Stimulated activated memory B cell treated with anti-CD40 and anti-IgM and Interleukin-4, amounts not matched to agents 10 μg/mL and 1 μg/mL and 100 μg/mL, for 72 hours (primary cell): ENCODE measurements at places on chromosomes 1 and 21.
A peak's percentile ranks its signal among the peaks of the same experiment; 100 is the strongest.

DNA sequence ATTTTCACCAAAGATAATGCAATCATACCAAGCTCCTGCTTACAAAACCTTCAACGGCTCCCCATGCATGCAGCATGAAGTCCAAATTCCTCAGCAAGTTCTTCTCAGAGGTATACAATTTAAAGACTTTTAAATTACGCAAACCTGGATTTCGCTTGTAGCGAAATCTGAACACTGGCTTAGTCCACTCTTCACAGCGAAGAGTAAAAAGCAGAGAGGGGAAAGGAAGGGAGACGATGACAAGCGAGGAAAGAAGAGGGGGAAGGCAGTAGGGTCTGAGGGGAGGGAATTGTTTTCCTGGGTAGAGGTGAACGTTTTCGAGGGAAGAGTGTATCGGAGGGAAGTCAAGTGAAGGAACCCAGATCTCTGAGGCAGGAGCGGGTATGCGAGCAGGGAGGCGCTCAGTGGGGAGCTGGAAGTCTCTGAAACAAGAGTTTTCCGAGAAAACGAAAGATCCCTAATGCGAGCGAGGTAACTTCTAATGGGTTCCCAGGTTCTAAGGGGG is 790 bp downstream of the TESK2 start:
- ATAC-seq = no peak

- ATAC-seq = no peak
Measured at GRCh38 chr1:1550591-1551432, 10.4 kb upstream of the TMEM240 start.

GRCh38 chr21:31952828-31953227 is 80.0 kb downstream of the HUNK start:
- no peak for ATAC-seq

- no peak for ATAC-seq
Measured at GRCh38 chr1:208258277-208258676, 14.1 kb upstream of the PLXNA2 start.

DNA sequence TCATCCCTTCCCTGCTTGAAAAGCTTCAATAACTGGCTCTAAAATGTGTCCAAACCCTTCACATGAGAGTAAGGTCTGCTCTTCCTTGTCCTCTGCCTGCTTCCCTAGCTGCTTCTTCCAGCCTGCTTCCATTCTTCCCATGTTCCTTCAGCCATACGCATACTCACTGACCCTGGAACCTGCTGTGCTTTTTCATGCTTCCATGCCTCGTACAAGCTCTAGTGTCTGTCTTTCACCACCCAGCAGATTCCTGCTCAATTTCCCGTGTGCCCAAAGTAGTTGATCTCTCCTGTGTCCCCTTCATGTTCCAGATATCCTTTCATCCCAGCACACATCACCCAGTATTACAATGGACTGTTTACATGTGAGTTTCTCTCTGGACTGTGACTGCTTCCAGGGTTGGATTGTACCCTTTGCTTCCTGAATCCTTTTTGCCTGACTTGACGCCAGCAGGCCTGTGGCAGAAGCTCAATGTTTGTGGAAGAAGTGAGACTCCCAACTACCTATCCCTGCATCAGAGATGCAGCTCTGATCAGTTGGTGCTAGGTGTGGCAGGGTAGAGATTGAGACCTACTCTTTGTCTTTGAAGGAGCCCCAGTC is 35.9 kb upstream of the RNF19B start:
- no peak for ATAC-seq

DNA sequence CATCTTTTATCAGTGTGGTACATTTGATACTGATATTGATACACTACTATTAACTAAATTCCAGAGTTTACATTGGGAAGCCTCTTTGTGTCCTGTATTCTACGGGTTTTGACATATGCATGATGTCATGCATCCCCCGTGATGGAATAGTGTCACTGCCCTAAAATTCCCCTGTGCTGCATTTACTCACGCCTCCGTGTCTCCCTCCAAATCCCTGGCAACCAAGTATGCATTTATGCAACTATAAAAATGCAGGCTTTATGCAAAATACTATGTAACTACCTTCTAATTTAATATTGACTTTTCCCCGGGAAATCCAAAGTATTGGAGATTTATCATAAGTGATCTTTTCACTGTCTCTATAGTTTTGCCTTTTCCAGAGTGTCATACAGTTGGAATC is 453.7 kb upstream of the RUNX1 start:
- no peak for ATAC-seq

- ATAC-seq = peak; percentile 70
Measured at GRCh38 chr1:183604038-183604808, 14.0 kb upstream of the NCF2 start.

DNA sequence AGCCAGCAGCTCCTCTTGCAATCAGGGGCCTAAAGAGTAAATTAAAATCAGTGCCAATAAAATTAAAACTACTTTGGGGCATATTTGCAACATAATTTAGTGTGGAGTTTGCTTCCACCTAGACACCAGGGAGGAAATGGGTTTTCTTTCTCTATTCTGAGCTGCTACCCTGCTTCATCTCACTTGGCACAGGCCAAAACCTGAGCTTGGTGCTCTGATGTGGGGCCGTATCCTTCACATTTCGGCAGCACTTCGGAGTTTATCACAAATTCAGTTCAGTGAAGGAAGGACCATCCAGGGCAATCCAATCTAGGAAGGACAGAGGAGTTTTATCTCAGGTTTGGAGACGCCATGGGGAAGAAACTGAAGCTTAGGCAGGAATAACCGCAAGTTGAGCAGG is 123.6 kb upstream of the SPATA6 start:
- no peak for ATAC-seq

- ATAC-seq = peak; percentile 89
Measured at GRCh38 chr1:36400825-36401601, 3.3 kb upstream of the LSM10 start.

GRCh38 chr1:155531624-155532023 is 31.0 kb downstream of the ASH1L start:
- no peak for ATAC-seq

- ATAC-seq = peak; percentile 41
Measured at GRCh38 chr1:196933531-196934189, 9.9 kb upstream of the CFHR2 start.

- ATAC-seq = no peak
Measured at GRCh38 chr1:173113015-173113741, 62.4 kb upstream of the TNFSF18 start.

GRCh38 chr1:160781914-160782689 is 13.9 kb upstream of the LY9 start:
- ATAC-seq = peak; percentile 96

DNA sequence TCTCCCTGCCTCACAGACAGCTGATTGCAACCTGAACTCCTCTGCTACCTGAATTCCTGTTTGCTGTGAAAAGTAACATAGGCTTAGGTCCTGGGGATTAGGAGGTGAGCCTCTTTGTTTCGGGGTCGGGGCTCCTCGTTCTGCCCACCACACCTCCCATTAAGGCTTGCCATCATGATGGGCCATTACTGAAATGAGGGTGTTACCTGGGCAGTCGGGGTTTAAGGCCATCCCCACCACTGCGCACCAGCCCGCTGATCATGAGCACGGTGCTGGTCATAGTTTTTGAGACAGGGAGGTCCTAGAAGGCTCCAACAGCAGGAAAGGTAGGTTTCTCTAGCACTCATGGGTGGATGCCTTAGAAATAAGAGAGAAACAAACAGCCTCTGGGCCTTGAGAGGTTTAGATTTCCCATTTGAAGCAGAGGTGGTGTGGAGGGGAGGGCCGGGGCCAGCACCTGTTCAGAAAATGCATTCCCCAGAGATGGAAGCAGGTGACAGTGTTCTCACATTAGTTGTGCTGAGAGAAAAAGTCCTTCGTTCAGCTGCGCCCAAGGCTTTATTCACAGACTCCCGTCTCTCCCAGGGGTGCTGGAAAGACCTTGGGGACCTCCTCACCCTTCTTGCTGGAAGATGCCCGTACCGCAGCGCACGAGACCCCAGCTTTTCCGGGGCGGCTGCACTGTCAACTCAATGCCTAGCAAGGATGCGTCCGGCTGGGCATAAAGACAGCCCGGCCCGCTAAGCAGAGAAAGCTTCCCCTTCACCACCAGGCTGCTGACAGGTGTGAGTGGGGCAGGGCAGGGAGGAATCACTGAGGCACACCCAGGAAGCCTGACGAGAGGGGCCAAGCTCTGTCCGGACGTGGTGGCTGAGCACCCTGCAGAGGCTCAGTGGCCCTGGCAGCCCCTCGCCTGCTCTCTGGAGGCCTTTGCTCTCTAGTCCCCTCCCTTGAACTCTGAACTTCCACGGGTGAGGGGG is 125.5 kb downstream of the PGBD5 start:
- peak; percentile 83 for ATAC-seq

DNA sequence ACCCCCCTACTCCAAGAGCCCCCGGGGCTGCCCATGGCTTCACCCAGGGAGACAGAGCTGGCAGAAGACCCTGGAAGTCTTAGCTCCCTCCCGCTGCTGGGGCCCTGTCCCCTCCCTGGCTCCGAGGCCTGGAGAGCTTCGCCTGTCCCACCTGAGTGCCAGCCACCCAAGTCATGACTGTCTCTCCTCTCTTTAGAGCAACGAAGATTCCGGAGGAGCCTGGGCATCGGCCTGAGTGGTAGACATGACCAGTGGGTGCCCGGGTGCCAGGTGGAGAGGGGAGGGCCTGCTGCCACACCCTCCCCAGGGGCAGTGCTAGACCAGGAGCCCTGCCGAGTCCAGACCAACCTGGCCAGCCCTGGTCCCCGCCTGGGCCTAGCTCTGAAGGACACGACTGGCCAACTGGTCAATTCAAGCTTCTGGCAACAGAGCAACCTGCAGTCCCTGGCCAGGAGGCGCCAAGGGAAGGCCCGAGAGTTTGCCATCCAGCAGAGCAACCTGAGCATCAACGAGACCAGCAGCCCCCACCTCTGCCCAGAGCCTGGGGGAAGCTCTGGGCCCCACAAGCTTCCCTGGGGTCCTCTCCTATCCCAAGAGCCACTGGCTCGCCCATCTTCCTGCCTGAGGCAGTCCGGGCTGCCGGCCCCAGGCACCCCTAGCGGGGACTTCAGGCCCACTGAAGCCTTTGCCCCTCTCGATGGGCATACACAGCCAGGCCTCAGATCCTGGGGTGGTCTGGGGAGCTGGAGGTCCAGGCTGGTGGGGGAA is 3.9 kb downstream of the C1orf167 start:
- peak; percentile 41 for ATAC-seq

DNA sequence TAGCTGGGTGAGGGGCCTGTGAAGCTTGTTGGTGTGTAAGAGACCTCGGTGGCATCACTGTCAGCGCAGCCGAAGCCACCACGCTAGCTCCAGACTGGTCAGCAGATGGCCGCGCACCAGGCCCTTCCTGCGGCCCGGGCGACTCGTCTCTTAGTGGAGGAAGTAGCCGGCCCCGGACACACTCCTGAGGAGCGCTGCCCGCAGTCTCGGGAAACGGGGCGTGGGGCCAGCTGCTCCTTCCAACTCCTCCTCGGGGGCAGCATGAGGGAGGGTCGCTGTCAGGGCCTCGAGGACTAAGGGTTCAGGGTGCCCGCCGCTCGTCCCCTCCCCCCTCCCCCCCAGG is 20.4 kb downstream of the H3-3A start:
- no peak for ATAC-seq

DNA sequence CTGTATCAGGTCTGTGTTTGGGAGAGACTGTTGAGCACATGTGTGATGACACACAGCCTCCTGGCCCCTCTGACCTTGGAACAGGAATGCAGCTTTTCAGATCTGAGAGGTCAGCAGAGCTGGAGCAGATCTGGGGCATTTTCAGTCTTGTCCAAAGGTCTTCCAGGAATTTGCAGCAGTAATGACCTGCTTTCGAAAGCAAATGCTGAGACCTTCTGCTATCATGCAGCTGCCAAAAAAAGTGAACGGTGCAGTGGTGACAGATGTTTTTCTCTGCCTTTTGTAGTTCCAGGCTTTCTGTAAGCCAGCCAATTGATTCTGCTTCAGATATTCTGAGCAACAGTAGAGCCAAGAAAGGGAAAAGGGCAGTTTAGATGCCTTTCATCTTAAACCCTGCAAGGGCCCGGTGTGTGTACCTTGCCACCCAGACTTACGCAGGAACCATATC is 137.8 kb upstream of the COA6 start:
- ATAC-seq = no peak

GRCh38 chr1:81174052-81174451 is 626.7 kb upstream of the ADGRL2 start:
- ATAC-seq = no peak

DNA sequence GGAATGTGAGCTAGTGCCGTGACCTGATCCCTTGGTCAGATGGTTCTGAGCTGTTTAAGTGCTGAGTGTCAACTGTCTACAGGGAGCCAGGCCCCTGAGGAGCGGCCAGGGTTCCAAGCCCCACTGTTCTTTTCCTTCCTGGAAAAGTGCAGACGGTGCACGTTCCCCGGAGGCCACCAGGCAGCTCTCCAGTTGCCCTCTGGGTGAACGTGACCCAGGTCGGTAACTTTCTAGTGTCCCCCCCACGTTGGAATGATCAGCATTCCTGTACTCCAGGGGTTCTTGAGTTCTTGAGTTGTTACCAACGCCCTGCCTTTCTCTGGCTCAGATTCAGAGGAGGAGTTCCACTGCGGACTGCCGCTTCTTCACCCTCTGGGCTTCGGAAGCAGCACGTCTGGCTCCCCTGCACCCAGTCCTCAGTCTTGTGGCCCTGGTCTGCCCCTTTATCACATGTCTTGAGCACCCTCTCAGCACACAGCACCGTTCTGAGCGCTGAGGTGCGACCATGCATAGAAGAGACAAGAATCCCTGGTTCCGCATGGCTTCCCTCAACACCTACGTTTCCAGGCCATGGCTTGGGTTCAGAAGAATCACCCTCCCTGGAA is 131.5 kb downstream of the DHRS3 start:
- ATAC-seq = no peak

DNA sequence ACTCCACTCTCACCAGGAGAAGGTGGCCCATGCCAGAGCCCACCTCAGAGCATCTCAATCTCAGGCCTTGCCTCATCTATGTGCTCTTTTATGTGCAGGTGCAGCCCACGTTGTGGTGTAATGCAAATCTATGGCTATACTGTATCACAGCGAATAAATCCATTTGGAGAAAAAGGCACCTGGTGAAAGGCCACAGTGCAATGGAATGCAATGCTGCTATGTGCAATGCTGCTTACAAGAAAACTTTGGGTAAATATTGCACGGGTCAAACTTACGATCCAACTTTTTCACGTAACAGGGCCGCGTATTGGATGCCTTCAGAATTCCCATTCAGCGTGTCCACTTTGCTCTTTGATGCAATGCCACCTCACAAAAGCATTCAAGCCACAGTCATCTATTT is 13.5 kb downstream of the ZBTB18 start:
- no peak for ATAC-seq

- no peak for ATAC-seq
Measured at GRCh38 chr1:218476385-218476784, 131.2 kb downstream of the TGFB2 start.

GRCh38 chr1:42240966-42241755 is 76.6 kb upstream of the GUCA2A start:
- no peak for ATAC-seq

- no peak for ATAC-seq
Measured at GRCh38 chr1:204128464-204128963, 23.3 kb downstream of the ETNK2 start.

DNA sequence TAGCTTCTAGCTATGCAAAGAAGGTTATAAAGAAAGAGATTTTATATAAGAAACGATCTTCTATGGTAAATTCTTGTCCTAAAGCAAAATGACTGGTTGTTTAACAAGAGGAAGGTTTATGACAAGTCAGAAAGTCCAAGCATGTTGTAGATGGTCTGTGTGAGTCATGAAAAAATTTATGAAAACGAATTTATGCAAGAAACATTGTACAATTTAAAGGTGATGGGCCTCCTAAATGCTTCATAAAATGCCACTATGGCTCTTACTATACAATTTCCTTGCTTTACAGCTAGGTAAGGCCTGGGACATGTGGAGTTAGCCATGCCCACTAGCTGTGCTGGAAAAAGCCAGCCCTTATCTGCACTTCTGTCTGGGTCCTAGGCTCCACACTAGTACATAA is 125.4 kb downstream of the PTGER3 start:
- no peak for ATAC-seq
